ENCODE measurements at places on chromosomes 3 and 15.

GRCh38 chr3:156445117-156446090, 109.5 kb downstream of the SSR3 start:
- no peak for DNase-seq

DNA sequence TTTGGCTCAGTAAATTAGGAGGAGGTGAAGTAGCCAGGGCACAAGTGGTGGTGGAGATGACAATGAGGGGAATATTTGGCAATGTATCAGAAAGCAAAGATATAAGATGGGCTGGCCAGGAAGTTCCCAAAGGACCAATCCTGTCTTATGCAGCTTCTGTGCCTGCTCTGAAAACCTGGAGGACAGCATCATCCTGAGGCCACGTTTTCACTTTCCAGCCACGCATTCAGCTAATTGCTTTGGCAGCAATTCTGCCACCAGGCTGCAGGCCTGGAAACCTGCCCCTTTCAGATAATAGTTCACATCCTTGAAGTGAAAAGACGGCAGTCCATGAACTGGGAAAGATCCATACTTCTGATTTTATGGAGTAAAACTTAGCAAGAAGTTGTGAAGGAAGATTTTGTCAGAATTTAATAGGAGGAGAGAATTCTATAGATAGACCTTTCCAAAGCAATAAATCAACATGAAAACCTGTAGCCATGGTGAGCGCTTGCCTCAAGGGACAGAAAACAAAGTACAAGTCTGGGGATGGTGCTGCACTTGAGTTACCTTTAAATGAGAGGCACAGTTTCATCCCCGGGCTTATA, 682.5 kb downstream of the GRM7 start:
- DNase-seq: no peak

DNA sequence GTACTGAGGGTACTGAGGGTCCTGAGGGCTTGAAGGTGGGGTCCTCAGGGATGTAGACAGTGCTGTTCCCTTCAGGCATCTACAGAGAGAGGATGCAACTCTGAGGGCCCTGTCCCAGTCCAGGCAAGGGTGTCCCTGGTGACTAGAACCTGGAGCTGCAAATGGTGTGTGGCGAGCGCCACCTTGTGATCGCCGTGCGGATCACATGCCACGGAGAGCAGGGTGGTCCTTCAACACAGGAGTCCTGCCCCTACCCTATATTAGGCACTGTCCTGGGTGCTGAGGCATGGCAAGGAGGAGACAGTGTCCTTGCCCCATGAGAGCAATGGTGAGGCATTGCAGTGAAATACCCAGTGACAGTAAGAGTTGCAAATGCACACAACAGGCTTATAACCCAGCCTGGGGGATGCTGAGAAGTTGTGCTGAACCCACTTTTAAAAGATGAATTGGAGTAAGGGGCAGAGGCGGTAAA, 23.6 kb downstream of the RHCG start:
- no peak for DNase-seq

DNA sequence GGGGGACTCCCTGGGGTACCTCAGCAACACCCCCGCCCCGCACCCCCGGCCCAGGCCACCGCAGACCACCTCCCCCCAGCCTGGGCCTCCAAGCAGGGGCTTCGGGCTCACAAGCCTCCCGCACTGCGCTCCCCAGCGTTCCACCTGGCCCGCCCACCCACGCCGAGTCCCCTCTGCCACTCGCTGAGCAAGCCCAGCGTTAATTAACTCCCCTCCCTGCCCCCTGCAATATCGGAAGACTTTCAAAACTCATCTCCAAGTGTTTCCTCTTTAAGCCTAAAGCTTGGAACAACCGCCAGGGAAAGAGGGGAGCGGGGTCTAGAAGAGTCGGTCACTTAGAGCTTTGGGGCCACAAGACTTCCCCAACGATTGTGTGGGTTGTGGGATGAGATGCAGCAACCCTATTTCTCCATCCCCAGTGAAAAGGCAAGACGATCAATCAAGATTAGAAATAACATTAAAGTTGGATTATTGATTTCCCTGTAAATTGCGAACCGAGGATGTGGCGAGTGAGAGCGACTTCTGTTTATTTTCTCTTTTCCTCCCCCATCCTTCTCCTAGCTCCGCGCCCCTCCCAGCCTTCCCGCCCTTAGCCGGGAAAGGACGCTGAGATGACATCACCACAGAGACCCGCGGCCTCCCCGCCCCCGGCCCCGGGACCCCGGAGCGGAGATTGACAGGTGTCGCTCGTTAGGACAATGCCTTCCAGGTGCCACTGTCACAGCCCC, 30.2 kb downstream of the NR2F2 start:
- DNase-seq: no peak

DNA sequence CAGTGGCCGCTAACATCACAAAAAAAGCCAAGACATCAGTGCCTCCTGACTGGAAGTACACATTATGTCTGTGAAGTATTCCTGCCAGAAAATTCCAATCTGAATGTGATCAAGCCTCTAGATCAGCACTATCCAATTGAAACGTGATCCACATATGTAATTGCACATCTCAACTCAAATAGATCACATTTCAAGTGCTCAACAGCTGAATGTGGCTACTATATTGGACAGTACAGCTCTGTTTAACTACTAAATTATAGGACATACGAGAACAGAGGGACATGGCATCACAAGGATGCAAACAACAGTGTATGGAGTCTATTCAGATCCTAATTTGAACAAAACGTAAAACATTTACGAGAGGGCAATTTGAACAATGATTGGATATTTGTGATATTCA, 542 bp upstream of the UBAP1L start:
- no peak for DNase-seq
